Activated T-cell treated with anti-CD3 and anti-CD28 coated beads for 24 hours (primary cell): ENCODE measurements at places on chromosomes 7 and 10.

DNA sequence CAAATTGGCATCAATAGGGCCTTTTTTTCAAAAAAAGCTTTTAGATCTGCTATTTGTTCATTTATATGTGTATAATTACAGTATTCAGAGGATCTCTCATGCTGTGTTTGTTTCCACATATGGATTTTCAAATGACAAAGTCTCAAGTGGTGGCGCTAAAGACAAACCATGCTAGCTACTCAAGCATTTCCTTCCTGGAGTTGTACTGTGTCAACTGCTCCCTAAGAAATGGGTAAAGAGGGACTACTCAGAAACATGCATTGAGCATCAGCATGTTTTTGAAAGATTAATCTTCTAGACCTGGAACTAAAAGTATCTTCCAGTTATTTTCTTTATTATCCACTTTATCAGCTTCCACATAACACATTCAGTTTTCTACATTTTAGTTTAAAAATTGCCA lies 12.7 kb downstream of the CNTNAP2 start:
- DNase-seq, result no peak

DNA sequence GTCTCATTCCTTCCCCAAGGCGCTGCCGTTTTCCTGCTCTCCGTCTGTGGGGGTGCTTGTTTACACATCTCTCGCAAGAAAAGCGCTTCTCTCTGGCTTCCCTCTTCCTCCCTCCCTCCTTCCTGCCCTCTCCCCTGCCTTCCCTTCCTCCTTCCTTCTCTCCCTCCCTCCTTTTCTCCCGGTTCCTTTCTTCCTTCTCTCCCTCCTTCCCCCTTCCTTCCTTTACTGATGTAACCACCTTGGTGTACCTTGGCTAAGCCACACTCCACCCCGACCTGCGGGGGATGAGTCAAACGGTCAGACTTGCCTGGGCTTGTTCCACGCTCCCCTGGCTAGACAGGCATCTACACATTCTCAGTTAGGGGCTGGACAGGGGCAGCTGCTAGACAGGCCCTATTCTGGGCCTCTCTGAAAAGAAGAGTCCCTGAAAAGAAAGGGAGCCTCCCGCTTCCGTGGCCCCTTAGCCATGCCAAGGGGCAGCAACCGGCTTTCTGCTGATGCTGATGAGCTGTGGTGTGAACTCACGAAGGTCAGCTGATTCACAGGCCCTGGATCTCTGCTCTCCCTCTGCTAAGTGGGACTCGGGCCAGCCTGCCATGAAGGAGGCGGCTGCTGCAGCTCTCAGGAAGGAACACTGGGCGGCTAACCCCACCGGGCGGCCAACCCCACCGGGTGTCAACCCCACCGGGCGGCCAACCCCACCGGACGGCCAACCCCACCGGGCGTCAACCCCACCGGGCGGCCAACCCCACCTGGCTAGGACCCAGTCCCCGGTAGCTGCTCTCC lies 216.8 kb downstream of the TCERG1L start:
- no peak for DNase-seq

DNA sequence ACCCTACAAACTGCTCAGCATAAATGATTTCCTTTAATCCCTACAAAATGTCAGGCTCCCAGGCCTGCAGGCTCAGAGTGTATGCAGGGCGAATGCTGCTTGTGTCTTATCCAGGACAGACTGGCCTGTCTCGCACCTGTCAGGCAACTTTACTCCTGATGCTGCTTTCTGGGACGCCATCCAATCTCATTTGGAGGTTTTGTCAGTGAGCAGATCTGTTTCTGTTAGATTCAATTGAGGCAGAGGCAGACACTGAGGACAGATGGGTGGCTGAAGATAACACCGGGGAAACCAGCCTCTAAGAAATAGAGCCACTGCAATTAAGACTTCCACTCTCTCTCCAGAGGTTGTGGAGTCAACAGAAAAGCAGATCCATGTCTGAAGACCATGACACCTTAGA lies 115.6 kb downstream of the DPP6 start:
- DNase-seq, result no peak

- no peak for DNase-seq
Measured at GRCh38 chr7:5218564-5219360, 28.7 kb downstream of the WIPI2 start.
